Cardiac septum (tissue), 1 donor: ENCODE measurements at places on chromosomes 4 and X.

DNA sequence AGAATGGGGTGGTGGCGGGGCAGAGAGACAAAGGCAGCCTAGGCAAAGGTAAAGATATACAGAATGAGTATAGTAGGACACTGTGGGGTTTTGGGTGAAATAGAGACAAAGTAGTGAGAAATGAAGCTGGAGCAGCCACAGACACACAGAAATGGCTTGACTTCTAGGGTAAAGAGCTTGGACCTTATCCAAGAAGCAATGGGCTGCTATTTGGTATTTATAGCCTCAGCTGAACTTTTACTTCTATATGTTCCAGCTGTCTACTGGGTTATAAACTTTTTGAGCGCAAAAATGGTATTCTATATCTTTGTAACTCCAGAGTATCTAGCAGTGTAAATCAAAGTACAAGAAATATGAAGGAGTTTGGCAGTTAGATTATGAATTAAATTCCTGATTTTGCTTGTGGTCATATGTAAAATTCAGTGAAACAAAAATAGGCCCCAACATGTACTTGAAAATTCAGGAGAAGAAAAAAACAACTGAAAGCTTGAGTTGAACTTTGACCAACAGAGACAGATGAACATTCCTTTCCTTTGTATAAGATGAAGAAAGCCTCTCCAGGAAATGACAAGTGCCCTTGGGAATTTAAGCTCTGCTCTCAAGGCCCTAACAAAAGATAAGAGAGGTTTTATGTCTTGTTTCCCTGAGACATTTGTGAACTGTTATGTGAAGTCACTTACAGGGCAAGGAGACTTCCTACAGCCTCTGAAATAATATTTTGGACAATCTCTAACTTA is 354.1 kb downstream of the CHIC1 start:
- DNase-seq: no peak

- no peak for DNase-seq
These were observed 155.0 kb downstream of the SLC7A11 start for GRCh38 chr4:138087066-138087719.

GRCh38 chr4:180486342-180486741 is 1756.9 kb upstream of the TENM3 start:
- no peak for DNase-seq

DNA sequence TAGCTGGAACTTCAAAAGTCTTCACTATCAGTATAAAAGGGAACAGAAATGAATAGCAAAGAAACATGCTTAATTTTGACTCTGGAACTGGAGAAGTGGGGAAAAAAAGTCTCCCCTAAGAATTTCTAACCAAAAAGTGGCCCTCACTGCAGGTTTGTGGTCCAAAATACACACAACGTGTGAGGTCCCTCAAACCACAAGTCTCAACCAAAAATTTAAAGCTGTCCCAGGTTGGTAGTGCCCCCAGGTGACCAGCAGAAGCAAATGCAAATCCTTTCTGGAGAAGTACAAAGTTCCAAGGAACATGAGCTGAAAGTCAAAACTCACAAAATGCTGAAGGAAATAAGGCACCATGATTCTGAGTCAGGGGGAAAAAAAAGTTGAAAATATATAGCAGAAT is 23.6 kb upstream of the VAMP7 start:
- DNase-seq: no peak

- DNase-seq: no peak
These were observed 47.3 kb upstream of the RAB9B start for GRCh38 chrX:103879339-103879738.

DNA sequence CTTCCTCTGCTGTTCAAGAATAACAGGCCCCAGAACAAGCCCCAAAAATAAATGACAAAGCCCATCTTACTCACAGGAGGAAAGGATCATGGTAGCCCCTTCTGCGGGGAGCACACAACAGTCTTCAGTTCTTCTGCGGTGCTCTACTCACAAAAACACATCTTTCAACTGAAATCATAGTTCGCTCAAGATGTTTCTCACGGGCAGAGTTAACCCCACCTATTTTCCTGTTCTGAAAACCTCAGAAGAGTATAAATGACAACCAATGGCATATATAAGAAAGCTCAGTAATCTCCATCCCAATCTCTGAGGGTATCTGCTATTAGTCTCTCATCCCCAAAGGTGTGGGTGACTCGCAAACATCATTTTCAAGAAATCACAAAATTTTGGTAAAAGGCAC is at the start of gene TXK:
Gene TXK (minus strand): TSS at position 170 of the 400 bp plus-strand sequence. CDS start 80 bp downstream, at position 90.
- no peak for DNase-seq

DNA sequence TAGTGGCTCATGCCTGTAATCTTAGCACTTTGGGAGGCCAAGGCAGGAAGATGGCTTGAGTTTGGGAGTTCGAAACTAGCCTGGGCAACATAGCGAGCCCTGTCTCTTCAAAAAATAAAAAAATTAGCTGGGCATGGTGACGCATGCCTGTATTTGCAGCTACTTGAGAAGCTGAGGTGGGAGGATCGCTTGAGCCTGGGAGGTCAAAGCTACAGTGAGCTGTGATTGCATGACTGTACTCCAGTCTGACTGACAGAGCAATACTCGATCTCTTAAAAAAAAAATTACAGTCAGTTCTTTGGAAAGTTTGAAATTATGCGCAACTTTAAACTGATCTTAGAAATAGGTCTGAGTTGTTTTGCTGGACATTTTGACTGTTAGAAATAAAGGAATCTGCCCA is 55.8 kb downstream of the DOCK11 start:
- no peak for DNase-seq

DNA sequence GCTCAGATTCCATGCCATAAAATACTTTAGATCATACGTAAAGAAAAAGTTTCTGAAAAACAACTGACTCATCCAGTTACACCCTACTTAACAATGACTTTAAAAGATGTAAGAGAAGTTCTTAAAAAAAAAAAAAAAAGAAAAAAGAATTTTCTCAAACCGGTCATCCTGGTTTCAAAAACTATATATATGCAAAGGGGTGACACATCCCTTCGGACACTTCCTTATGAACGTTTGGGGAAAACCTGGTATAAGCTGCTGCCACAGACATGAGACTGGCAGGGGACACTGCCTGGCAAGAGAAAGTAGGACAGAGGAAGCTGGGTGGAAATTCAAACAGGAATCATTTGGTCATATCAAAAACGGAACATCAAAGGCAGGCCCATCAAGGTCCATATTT is 81.2 kb upstream of the PRSS48 start:
- DNase-seq: no peak

- no peak for DNase-seq
These were observed 210.6 kb downstream of the TENM3 start for GRCh38 chr4:182453830-182454229.

GRCh38 chrX:108159028-108159670 is 67.6 kb downstream of the ATG4A start:
- no peak for DNase-seq

GRCh38 chrX:16839852-16840460 is 30.2 kb downstream of the RBBP7 start:
- no peak for DNase-seq

DNA sequence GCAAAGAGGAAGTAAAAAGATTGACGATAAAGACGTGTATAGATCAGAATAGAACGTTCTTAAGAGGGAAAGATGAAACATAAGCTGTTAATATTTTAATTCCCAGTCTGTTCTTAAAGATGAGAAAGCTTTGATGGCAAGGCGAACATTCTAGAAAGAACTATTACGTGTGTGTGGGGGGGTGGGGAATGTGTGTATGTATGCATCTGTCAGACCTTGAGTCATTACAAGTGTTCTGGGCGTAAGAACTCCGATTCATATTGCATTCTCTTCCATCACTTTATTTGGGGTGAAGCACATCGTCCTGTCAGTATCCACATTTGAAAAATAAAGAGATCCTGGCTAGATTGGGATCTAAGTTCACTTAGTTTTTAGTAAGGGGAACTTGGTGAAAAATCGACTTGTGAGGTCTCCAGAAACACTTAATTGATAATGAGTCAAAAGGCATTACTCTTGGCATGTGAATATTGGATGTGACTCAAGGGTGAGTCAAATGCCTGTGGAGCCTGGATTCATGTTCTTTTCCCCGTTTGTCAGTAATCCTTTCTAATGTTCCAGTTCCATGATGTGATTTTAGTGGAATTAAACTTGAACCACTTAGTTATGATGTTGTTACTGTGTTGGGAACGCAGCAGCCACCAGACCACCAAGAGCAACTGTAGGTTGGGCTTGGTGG is 3.1 kb downstream of the SMS start:
- no peak for DNase-seq

DNA sequence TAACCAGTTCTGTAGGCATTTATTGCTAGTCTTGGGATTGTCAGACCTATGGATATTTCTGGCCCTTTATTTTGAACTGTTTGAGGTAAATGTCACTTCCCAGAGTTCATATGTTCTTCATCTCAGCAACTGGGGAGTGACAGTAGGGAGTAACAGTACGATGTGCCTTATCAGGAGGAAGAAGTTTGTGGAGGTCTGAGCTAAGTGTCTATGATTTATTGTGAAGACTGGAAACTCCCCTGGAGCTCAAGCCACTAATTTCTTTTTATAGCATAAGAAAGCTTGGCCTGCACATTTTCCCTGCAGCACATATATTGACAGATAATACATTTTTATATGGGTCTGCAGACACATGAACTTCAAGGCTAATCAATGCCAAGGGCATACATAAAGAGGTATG is 383.8 kb downstream of the GRXCR1 start:
- DNase-seq: no peak

DNA sequence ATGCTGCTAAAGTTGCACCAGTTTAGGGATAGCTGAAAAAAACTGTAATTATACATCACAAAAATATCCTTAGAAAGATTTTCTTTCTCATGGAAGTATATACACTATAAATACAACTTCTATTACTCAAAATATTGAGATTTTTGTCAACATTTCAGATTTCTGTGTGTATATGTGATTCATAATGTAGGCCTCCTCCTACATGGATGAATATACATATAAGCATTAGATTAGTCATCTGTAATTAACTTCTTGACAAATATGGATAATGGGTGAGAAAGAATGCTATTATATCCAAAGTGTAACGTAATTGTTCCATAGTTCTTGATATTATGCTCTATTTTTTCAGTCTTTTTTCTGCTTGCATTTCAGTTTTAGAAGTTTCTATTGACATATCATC is 124.9 kb downstream of the CBLL2 start:
- no peak for DNase-seq

GRCh38 chr4:186019269-186019668 is 49.7 kb upstream of the TLR3 start:
- DNase-seq: no peak

GRCh38 chr4:41989994-41990364 is 351 bp upstream of the SLC30A9 start:
- no peak for DNase-seq

DNA sequence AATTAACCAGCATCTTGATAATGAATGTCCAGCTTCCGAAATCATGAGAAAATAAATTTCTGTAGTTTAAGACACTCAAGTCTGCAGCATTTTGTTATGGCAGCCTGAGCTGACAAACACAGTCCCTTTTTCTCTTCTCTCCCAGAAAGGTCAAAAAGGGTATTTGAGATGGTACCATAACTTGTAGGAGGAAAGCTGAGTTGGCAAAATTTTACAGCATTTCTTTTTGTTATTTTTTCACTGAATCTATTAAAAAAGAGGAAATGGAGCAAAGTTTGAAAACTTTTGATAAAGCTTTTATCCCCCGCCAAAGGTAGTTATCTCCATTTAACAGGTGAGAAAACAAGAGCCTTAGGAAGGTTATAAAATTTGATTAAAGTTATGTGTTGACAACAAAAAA is 367.6 kb upstream of the TECRL start:
- no peak for DNase-seq

DNA sequence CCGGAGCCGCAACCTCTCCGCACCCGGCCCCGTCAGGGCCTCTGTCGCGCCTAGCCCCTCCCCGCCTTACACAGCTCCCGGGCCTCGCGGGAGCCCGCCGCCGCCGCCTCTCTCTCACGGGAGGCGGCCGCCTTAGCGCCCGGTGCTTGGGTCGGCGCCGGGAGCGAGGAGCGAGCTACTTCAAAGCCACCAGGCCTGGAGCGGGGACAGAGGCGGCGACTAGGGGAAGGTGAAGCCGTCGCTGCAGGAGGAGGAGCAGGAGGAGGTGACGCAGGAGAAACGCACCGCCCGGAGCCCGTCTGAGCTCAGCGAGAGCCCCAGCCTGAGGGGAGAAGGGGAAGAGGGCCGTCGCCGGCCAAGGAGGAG is 250 bp downstream of the USP9X start:
- peak; percentile 85 for DNase-seq

GRCh38 chr4:126269106-126269505 is 954.4 kb downstream of the FAT4 start:
- DNase-seq: no peak

DNA sequence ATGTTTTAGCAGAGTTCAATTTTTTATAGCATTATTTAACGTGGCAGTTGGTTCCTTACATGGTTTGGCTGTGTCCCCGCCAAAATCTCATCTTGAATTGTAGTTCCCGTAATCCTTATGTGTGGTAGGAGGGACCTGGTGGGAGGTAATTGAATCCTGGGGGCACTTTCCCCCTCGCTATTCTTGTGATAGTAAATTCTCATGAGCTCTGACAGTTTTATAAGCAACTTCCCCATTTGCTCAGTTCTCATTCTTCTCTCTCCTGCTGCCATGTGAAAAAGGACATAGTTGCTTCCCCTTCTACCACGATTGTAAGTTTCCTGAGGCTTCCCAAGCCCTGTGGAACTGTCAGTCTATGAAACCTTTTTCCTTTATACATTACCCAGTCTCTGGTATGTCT is 329.5 kb downstream of the GRIA2 start:
- DNase-seq: no peak
